ENCODE measurements at places on chromosomes 6 and 20.

DNA sequence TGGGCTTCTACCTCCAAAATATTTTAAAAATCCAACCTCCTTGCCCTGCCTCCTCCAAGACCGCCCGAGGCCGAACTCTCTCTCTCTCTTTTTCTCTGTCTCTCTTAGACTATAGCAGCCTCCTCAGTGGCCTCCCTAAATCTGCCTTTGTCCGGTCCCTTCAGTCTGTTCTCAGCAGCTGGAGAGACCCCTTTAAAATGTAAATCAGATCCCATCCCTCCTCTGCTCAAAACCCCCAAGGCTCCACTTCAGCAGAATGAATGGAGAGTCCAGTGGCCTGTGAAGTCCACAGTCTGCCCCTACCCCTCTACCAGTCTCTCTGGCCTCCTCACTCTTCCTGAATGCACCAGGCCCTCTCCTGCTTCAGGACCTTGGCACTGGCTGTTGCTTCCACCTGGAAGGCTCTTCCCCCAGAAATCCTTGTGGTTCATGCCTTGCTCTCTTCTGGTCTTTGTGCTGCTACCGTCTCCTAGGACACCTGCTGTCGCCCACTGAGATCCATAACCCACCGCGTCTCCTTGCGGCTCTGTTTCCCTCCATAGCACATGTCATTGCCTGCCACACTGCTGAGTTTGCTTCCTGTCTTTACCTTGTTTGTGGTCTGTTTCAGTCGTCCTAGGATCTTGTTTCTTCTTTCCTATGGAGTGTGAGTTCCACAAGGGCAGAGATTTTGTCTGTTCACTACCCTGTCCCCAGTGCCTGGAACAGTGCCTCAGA is 6.0 kb downstream of the MLN start:
- no peak for DNase-seq

GRCh38 chr6:111119571-111120329 is 32.4 kb downstream of the SLC16A10 start:
- DNase-seq = no peak

- no peak for DNase-seq
These were observed 120.9 kb downstream of the UNC5CL start for GRCh38 chr6:40918040-40918651.

DNA sequence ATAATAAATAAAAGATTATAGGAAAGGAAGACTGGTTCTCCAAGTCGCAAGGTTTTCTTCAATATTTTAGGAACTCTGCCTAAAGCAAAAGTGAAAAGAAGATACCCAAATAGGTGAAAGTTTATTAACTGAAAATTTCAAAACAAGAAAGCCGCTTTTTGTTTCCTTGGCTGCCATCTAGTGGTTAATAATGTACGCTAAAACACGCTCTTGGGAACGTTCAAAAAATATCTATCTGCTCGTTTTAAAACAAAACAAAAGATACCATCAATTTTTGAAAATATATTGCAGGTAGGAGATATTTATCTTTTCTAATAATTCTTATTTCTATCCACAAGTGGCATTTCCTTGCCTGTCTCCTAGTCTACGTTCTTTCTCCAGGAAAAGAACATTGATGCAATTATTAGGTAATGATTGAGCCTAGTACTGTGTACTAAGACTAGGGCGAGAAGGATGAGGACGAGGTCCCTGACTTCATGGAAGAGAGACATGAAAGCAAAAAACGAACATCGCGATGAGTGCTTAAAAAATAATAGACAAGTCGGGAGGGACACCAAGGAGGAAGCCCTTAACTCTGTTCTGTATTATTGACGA is 97.2 kb downstream of the SPTLC3 start:
- DNase-seq = no peak

- no peak for DNase-seq
These were observed 66.1 kb downstream of the ADGB start for GRCh38 chr6:146664871-146665360.
